Stimulated activated CD4-positive, alpha-beta T cell treated with anti-CD3 and anti-CD28 coated beads, Interleukin-4, amount 100 ng/mL, for 24 hours (primary cell): ENCODE measurements at places on chromosomes 1 and 21.

DNA sequence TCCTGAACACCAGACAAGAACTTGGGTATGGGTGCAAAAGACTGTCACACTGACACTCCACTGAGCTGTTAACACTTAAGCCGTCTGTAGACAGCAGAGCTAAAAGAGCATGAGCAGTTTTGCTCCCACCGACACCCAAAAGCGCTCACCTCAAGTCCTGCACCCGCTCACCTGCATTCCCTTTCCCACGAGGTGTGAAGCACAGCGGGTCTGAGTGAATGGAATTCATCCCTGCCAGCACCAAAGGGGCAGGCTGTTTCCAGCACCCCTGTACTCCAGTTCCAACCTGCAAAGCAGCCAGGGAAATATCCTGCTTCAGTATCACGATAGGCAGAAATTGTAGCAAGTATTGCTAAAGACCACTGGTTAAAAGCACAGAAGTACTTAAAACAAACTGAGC, 28.8 kb downstream of the KRTAP21-3 start:
- no peak for DNase-seq

- DNase-seq, result no peak
These were observed 42.4 kb upstream of the STMN1 start for GRCh38 chr1:25948641-25949040.

- DNase-seq, result no peak
These were observed 59.8 kb upstream of the GNG12 start for GRCh38 chr1:67893126-67893495.

GRCh38 chr1:108043707-108044106, 78.7 kb upstream of the VAV3 start:
- DNase-seq, result no peak

- no peak for DNase-seq
These were observed 9.8 kb upstream of the MTFR1L start for GRCh38 chr1:25809929-25810328.

DNA sequence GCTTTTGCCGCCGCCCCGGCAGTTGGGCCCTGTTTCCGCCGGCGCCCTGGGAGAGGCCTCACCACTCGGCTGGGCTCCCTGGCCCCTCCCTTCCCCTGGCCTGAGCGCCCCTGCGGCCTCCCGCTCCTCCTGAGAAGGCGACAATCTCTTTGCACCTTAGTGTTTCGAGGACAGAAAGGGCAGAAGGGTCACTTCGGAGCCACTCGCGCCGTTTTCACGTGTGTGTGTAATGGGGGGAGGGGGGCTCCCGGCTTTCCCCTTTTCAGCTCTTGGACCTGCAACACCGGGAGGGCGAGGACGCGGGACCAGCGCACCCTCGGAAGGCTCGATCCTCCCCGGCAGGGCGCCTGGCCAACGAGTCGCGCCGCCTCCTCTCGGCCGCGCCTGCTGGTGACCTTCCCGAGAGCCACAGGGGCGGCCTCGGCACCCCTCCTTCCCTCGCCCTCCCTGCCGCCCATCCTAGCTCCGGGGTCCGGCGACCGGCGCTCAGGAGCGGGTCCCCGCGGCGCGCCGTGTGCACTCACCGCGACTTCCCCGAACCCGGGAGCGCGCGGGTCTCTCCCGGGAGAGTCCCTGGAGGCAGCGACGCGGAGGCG, 432 bp upstream of the SIM2 start:
- DNase-seq, result no peak

DNA sequence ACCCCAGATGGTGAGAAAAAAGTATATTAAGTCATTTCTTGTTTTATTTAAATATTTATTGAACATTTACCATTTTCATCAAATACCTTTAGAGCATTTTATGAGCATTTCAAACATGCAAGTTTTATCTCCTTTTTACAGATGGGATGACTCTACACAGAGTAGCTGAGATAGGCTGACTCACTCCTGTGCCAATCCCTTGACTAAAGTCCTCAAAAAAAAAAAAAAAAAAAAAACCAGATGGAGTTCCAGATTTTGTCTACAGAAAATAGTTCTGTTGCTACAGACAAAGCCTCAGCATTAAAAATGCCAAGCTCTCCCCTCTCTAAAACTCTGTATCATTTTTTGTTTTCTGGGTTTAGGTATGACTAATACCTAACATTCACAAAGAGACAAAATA, 303.0 kb upstream of the PLD5 start:
- DNase-seq, result no peak

DNA sequence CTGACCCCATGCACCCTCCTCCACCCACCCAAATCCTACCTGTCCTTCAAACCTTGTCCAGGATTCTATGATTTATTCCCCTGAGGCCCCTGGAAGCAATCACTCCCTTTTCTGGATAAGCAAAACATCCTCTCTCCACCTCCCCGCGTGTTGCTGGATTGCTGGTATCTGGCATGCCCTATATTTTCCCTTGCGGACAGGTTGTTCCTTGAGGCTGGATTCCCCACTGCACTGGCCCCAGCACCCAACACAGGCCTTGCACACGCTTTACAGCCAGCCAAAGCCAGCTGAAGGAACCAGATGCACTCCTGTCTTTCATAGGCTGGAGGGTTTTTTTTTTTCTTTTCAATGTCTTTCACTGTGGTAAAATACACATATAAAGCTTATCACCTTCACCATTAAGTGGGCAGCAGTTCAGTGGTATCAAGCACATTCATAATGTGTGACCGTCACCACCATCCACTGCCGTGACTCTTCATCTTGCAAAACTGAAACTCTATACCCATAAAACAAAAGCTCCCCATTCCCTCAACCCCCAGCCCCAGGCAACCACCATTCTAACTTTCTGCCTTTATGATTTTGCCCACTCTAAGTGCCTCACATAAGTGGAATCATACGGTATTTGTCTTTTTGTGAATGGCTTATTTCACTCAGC, 50.9 kb downstream of the TOR1AIP2 start:
- DNase-seq, result no peak

DNA sequence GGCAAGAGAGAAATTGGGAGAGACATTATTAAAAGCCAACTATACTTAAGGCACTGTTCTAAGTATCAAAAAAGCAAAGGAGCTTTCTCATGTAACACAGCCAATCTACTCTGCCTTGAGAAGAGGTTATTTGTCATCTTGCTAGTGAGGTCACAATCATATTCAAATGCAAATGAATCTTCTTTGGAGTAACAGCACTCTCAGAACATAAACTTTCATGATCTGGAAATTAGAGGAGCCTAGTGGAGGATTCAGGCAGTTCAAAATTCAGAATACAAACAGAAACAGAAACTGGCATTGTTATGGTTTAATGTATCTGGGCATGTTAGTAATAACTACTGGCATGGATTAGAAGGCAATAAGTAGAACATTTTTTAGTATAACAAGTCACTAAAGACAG, 57.4 kb downstream of the ARID4B start:
- no peak for DNase-seq

DNA sequence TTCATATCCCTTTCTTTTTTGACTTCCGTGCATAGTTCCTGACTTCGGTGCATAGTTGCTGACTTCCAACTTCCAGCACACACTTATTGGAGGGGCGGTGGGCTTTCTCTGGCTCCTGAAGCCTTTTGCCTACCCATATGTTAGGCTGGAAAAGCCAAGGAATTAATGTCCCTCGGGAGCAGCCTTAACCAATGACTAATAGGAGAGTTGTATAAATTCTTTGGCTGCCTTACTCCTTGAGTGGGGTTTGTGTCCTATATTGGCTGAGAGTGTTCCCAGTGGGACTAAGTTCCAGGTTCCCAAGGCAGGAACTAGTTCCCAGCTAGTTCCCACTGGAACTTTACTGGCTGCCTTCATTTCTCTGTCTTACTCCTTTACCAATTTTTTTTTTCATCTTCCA, 105.7 kb downstream of the ZNF326 start:
- DNase-seq, result no peak

DNA sequence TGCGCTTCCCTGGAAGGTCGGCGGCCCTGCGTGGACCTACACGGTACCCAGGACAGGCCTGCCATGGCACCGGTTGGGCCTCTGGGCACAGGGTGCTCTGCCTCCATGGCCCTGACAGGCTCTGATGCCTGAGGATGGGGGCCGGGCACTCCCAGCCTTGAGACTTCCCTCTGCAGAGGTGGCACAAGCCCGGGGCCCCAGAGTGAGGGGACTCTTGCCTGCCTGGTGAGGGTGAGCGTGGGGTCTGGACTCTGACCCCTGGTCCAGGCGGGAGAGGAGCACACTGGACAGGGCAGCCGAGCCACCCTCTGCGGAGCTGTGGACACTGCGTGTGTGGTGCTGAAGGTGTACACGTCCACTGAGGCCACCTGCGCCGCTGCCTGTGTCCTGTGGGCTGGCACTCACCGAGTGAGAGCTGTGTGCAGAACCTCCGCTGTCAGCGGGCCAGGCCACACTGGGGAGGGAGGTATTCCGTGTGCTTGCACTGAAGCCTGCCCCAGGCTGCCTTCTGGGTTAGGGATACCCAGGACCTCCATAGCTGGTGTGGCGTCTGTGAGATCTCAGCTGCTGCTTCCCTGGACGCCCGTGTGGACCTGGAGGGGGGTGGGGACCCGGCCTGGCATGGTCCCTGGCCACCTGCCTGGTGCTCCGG, 10.4 kb downstream of the SKI start:
- DNase-seq, result no peak

DNA sequence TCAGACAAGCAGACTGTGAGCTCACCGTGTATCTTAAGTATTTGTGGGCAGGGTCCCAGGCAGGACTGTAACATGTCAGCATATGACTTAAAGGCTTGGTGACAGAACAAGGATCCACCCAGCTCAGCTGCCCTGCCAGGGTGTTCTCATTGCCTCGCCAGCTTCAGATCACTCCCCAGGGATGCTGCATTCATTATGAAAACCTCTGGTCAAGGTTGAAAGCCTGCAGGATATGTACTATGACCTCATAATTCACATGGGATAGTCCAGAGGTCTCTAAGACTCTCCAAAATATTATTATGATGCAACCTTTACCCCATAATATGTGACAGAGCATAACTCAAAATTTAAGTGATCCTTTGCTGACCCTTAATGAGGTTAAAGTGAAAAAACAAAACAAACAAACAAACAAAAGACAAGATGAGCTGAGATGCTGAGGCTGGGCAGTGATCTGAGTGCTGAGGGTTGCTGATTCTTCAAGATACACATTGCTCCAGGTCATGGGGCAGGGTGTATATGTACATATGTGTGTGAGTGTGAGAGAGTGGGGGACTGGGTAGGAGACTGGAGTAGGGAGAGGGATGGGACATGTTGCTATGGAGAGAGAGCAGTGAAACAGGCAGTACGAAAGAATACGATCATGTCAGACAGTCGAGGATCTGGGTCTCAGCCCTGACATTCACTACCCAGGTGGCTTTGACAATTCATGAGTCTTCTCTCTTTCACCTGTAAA, 98.8 kb upstream of the DUSP10 start:
- no peak for DNase-seq

GRCh38 chr1:118101515-118101844, 83.5 kb downstream of the SPAG17 start:
- no peak for DNase-seq

DNA sequence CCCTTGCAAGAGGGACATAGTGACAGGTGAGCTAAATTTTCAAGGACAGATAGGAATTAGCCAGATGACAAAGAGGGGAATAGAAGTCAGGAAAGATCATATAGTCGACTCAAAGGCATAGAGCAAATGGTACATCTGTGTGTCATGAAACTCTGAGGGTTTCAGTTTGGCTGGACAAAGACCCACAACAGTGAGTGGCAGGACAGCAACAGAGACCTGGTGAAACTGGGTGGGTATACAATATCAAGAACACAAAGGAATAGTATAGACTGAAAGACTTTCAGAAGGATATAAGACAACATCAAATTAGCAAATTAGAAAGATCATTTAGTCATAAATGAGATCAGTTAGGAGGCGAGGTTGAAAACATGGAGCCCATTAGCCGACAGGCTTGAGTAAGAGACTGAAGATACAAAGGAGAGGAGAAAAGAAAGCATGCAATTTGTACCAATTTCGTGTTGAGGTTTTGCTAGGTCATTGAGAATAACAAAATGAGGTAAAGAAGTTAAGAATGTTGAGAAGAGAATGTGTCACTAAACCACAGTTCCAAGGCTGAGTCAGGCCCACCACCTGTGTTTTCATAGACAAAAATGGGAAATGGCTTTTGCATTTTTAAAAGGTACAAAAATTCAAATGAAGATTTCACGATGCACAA, 213.8 kb downstream of the HHIPL2 start:
- DNase-seq, result no peak

DNA sequence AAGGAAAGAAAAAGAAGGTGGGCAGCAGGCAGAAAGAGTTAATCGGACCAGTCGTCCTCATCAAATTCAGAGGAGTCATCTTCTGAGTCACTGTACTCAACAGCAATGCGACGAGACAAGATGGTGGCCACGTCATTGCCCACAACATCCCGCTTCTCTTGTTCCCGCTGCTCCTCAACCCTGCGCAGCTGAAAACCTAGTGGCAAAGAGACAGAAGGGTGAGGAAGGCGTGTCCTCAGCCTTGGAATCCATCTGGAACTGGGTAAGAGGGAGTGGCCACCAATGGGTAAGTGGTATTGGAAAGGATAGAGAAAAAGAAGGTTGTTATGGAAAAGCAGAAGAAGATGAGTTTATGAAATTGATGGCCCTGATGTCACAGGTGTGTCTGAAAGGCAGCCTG, 15.7 kb downstream of the GPR3 start:
- no peak for DNase-seq

DNA sequence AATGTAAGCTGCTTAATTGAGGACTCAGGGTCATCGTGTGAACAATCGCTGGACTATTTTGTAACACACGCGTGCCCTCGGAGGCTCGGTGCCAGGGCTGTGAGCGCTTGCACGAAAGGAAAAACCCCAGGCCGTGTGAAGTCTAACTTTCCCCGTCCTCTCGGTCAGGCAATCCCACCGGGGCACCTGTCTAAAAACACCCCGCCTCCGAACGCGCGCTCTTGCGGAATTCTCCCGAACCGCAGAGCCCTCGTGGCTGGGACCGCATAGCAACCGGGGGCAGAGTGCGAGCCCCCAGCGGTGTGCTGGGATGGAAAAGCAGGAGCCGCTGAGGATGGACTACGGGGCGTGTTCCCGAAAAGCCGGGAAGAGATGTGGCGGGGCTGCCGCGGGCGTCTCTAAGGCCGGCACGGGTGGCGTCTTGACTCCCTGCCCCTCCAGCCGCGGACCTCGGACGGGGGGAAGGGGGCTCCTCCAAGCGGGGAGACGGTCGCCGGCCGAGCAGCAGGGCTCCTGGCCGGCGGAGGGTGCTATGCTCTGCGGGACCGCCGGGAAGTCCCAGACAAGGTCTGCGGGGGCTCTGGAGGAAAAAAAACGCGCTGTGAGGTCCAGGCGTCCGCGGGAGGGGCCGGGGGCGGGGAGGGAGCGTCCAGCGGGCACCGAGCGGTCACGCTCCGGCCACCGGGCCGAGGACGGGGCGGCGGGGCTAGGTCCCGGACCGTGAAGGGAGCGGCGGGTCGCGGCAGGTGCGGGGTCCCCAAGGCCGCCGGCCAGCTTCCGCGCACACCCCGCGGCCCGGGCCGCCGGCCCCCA, 936 bp downstream of the ZBTB21 start:
- peak; percentile 75 for DNase-seq

GRCh38 chr1:37948166-37948565, 1.3 kb upstream of the INPP5B start:
- no peak for DNase-seq
